ENCODE measurements at places on chromosomes 4 and X.
A peak's percentile ranks its signal among the peaks of the same experiment; 100 is the strongest.

GRCh38 chr4:112633477-112634235 is 3.1 kb downstream of the ZGRF1 start:
- DNase-seq: no peak

GRCh38 chrX:14899607-14900006 is 26.4 kb downstream of the MOSPD2 start:
- DNase-seq: no peak

- no peak for DNase-seq
Observed at GRCh38 chr4:163392328-163392727, 48.6 kb downstream of the NPY5R start.

GRCh38 chr4:185128272-185129119 is 14.6 kb upstream of the SLC25A4 start:
- peak; percentile 71 for DNase-seq

- DNase-seq: no peak
Observed at GRCh38 chr4:13504374-13504773, 20.2 kb upstream of the RAB28 start.

- DNase-seq: no peak
Observed at GRCh38 chr4:35934320-35934981, 309.9 kb downstream of the ARAP2 start.

GRCh38 chr4:122625156-122625555 is 4.3 kb upstream of the IL21 start:
- no peak for DNase-seq

- DNase-seq: no peak
Observed at GRCh38 chr4:141891260-141892120, 255.1 kb downstream of the IL15 start.

GRCh38 chr4:74316397-74316796 is 8.1 kb downstream of the EPGN start:
- no peak for DNase-seq

DNA sequence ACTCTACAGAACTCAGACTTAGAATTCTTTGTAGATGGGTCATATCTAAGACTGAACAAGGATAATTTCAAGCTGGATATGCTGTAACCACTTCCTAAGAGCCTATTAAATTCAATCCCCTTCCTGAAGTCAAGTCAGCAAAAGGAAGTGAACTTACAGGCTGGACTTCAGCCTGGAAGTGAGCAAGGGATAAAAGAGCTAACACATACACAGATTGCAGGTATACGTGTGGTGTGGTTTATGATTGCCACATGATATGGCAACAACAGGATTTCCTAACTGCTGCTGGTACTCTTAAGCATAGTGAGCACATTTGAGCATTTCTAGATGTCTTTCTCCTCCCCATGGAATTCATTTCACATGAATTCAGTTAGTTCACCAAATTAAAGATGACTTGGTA is 38.2 kb upstream of the UXT start:
- DNase-seq: no peak

DNA sequence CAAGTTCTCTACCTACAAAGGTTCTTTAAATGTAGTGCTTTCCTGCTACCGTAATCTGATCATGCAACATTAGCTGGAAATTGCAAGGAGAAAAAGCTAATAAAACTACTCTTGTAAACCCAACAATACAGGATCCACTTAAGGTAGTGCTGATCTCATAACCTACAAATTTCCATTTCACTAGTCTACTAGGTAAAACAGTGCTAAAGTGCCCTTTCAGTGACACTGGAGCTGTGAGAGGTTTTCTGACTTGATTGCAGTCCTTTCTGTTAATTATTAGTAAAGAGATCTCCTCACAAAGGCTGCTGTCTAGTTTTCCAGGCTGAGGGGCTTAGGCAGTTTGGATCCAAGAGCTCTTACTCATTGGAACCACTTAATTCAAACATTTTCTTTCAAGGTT is 1118.7 kb downstream of the SH3BGRL start:
- no peak for DNase-seq

- peak; percentile 63 for DNase-seq
Observed at GRCh38 chrX:12709047-12709446, 82.2 kb upstream of the PRPS2 start.

- DNase-seq: no peak
Observed at GRCh38 chr4:108901291-108901690, 138.4 kb upstream of the ETNPPL start.

DNA sequence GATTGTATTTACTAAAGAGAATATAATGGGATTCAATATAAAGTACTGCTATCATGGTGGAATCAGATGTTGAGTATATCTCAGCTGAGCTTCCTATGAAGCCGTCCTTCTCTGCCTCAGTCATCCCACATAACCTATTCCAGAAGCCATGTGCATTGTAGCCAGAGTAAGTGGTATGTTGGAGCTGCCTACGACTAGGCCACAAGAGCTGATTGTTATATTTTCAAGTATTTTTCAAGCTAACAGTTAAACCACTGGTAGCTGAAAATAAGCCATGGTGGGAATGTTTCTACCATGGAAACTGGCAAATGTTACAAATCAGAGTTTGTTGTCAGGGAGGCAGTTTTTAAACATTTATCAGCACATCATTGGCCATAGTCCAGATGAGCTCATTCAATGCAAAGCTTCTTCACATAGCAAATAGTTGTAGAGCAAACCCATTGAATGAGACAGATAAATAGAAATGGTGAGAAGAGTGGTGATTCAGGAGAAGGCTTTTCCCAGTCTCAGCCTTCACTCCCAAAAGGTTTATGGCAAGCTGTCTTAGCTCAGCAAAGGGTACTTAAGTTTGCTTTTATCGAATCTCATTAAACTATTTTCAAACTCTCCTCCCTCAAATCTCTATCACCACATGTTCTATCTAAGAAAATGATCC is 436.4 kb downstream of the PCDH19 start:
- no peak for DNase-seq

DNA sequence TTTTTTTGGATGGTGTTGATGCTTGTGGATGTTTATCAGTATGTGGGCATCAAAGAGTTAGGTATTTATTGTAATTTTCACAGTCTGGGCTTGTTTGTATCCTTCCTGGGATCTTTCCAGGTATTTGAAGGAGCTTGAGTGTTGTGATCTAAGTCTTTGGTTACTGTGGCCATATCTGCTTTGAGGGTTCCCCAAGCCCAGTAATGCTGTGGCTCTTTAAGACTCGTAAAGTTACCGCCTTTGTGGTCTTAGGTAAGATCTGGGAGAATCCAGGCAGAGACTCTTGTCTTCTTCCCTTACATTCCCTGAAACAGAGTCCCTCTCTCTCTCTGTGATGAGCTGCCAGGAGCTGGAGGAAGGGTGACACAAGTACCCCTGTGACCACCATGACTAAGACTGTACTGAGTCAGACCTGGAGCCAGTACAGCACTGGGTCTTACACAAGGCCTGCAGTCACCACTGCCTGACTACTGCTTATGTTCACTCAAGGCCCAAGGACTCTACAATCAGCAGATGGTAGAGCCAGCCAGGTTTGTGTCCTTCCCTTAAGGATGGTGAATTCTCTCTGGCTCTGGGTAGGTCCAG is 62.2 kb downstream of the FMR1NB start:
- peak; percentile 64 for DNase-seq

- DNase-seq: no peak
Observed at GRCh38 chr4:137387924-137388323, 144.4 kb downstream of the PCDH18 start.

GRCh38 chr4:120685756-120686278 is 236.7 kb downstream of the PRDM5 start:
- no peak for DNase-seq

DNA sequence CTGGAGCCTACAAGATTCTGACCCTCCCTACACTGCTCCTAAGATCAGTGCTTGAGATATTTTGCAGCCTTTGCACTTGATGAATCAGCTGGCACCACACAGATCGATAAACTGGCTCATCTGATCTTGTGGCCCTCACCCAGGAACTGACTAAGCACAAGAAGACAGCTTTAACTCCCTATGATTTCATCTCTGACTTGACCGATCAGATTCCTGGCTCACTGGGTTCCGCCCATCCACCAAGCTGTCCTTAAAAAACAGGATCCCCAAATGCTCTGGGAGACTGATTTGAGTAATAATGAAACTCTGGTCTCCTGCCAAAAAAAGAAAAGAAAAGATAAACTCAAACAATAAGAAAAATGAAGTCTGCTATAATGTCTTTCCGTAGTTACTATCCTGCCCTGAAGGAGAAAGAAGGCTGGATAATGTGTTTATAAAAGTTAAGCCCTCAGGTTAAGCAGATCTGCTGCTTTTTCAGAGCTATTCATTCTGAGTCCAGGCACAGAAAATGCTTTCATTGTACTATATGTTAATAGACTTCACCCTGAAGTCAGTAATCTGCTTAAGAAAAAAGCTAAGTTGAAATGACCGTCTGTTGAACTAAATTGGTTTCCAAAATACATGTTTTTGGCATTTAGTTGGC is 795.2 kb downstream of the TRIML1 start:
- DNase-seq: no peak

DNA sequence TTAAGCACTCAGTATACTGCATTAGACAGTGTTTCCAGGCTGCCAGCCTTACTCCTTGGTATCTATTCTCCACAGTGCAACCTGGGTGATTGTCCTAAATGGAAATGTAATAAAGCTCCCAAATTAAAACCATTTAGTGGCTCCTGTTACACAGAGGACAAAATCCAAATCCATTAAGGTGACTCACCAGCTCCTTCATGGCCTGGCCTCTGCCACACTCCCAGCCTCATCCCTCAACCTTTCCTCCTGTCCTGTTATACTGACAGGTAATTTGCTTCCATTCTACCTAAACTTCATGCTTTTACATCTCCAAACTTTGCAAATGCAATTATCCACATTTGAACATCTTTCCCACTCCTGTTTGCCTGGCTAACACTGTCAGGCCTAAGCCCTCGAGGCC is 140.3 kb downstream of the INPP4B start:
- DNase-seq: peak; percentile 66

DNA sequence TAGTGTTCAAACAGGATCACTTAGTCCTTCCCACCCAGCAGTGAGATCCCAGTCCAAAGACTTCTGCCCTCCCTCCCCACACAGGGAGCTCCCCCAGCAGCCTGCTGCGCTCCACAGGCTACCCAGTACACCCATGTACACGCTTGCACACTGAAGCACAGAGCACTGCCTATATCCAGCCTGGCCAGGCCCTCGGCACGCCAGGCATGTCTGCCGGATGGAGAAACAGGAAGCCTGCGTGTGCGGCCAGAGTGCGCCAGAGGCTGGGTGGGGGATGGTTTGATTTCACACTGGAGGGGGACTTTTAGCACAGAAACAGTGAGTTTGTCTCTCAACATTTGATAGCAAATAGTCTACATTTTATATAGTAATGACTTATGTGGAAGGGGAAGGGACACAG is 833.5 kb upstream of the IGFBP7 start:
- DNase-seq: no peak

GRCh38 chr4:870951-871350 is 45.0 kb upstream of the CPLX1 start:
- no peak for DNase-seq

DNA sequence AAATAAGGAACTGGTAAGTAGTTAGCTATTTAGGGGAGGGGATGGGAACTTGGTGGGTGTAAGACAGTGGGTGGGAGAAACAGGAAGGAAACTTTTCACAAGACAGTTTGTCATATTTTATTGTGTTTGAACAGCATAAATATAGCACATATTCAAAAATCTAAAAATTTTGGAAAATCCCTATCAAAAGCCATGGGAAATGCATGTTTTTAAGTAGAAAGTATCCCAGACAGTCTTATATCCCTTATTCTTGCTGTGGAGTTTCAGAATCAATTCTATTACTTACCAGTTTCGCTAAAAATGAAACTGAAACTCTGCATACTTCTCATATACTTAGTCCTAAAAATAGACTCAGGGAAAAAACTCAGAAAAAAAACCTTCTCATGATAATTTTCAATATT is 22.3 kb upstream of the RASGEF1B start:
- no peak for DNase-seq

- DNase-seq: peak; percentile 91
Observed at GRCh38 chr4:104571341-104571740, 76.6 kb upstream of the CXXC4 start.

GRCh38 chr4:166065324-166065723 is 192.3 kb downstream of the TLL1 start:
- no peak for DNase-seq

GRCh38 chrX:51456814-51457213 is 39.6 kb downstream of the NUDT11 start:
- no peak for DNase-seq

- DNase-seq: peak; percentile 86
Observed at GRCh38 chr4:53937918-53938317, 126.5 kb downstream of the CHIC2 start.

DNA sequence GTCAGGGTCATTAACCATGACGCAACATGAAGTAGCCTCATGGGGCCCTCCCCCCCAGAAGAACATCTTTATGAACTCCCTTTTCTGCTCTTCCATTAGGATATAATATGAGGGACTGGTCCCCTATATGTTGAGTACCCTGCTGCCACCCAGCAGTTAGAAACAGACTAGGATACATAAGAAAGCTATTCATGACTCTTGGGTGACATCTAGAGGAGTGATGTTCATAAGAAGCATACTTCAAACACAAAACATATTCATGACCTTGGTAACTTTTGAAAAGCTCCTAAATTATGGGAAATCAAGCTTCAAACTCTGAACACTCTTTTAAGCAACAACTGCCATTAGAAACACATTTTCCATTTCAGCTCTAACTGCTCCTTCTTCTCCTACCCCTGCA is 155.2 kb upstream of the SPIN4 start:
- no peak for DNase-seq

DNA sequence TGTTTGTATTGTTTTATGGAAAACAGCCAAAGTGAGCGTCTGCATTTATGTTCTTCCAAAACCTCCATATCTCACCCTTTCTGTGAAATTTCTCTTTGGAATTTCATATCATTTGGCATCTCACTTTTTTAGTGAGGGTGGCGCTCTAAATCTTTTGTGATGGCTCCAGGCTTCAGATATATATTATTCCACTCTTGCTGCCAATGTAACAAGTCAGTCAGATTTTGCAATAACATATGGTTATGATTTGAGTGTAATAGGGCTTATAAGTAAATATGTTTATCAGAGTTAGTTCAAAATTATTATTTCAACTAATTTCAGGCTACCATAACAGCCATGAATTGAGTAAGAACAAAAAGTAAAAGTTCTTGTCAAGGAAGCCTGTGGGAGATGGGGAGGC is 314.7 kb downstream of the PDGFC start:
- no peak for DNase-seq

DNA sequence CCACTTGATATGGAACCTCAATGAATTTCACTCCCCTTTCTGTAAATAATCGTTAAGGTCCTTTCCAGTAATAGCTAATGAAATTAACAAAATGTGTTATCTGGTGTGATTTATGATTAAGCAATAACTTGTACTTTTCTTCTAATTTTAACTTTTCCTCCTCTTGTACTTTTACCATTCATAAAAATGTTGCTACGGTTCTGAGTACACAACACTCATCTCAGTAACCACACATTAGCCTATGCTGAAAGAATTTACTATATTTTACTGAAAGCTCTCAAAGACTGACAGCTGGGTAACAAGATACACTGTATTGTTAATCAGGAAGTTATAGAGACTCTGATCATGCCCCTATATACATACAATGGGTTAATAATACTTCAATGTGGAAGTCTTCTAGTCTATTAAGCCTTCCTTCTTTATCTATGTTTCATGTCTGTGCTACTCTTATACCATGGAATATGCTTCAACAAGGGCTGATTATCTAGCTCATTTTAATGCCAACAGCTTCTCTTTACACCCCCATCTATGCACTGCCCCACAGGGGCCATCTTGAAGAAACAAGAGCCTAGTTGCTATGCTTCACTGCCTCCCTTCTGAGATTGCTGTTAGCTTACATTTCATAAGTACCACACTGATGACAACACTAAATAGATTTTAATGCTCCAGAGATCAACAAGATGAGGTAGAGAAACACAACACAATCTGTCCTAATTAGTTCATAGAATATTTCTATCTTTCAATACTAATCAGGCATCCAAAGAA is 39.1 kb downstream of the LAMP2 start:
- DNase-seq: no peak

GRCh38 chr4:76277667-76278066 is 26.1 kb downstream of the FAM47E start:
- no peak for DNase-seq

Data from islet precursor cell (in vitro differentiated cells).